Right lung (tissue), 10 donors: ENCODE measurements at places on chromosomes 16 and 17. TPM values are rescaled to one million over a fixed set of nuclear protein-coding genes. Genes with fewer than 3 reads are reported as not detected.
A peak's percentile ranks its signal among the peaks of the same experiment; 100 is the strongest.

DNA sequence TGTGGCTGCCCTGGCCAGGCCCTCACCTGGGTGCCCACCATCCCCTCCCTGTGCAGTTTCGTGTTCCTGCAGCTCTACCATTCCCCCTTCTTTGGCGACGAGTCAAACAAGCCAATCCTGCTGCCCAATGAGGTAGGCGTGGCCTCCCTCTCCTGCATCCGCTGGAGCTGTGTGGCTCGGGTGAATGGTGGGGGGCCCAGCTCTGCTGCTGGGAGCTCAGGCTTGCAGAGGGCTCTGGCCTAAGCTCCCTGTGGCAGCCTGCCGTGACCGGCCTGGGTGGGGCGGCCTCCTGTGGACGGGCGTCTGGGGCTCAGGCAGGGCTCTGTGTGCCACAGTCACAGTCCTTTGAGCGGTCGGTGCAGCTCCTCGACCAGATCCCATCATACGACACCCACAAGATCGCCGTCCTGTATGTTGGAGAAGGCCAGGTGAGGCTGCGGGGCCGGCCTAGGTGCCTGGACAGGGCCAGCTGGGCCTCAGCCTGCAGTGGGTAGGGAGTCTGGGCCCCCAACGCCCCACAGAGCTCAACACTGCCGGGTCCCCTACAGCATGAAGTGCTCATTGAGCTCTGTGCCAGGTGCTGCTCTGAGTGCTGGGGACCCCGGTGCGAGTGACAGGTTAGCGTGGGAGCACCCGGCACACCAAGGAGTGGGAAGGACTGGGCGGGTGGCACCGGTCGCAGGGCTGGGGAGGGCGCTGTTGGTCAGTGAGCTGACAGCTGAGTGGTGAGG lies 37.3 kb downstream of the TSC2 start:
- DNase-seq: no peak

DNA sequence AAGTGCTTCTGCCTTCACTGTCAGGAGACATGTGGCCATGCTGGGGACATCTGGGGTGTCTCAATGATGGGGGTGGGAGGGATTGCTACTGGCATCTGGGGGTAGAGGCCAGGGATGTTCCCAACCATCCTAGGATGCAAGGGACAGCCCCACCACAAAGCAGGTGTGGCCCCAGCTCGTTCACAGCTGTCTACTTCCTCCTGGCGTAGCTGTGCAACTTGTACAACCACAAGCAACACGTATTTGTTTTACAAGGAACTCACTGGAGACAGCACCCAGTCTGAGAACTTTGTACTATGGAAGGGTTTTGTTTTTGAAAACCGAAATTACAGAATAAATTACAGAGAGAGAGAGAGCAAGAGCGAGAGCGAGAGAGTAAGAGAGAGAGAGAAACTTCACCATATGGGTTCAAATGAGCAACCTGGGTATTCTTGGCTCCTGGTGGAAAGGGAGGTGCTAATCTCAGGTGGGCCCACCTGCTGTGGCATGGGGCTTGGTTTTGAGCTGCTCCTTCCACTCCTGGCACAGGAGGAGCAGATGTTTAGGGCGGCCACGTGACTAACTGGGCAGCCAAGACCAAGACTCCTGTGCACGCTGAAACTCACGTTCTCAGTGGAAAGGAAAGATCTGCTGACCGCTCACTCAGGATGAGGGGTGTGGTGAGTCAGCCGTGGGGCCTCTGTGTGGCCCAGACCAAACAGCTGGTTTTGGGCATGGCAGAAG lies 17.5 kb upstream of the TNFRSF13B start:
- no peak for DNase-seq

- no peak for DNase-seq
Measured at GRCh38 chr16:27441998-27442397, 40.0 kb downstream of the IL21R start.

- no peak for DNase-seq
Measured at GRCh38 chr17:74001145-74001544, 202.3 kb upstream of the RPL38 start.

DNA sequence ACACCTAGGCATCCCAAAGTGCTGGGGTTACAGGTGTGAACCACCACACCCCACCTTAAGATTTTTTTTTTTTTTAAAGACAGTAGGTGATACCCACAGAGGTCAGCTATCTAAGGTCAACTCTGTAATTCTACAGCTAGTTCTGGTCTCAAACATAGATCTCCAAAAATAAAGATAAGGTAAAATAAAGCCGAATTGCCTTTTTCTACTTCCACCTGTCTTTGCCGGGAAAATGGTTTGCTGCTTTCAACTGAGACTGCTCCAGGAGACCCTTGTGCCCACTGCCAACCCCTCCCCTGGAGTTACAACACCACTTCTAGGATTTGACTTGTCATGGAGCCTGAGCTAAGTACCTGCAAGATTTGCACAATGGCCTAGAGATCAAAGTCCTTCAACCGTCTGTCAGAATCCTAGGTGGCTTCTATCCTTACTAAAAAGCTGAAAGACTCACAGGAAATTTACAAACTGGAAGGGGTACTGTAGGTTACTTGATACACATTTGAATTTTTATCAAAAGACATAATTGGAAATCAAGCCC lies 4.7 kb upstream of the CNOT1 start:
- no peak for DNase-seq

GRCh38 chr16:64240586-64240985 lies 881.3 kb downstream of the CDH11 start:
- DNase-seq: no peak

DNA sequence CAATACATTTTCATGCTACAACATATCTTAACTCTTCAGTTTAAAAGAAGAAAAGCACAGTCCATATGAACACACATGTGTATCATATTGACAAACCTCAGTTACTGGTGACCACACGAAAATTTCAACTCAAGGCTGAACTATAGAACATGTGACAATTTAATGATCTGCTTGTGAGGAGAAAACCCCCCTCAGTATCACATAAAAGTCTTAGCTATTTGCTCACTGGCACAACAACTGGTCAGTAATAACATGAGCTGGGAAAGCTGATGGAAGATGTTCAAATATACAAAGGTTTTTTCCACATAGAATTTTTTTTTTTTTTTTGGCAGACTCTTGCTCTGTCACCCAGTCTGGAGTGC lies 19.5 kb downstream of the ZNF652 start:
- no peak for DNase-seq

DNA sequence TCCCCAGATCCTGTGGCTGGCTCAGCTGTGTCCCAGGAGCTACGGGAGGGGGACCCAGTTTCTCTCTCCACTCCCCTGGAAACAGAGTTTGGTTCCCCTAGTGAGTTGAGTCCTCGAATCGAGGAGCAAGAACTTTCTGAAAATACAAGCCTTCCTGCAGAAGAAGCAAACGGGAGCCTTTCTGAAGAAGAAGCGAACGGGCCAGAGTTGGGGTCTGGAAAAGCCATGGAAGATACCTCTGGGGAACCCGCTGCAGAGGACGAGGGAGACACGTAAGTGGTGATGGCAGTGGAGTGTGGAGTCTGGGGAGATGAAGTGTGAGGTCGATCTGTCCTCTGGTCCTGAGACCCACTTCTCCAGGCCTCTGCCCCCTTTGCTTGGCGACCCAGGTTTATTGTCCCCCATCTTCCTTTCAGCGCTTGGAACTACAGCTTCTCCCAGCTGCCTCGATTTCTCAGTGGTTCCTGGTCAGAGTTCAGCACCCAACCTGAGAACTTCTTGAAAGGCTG lies 585 bp downstream of the WRAP53 start:
- DNase-seq: no peak

DNA sequence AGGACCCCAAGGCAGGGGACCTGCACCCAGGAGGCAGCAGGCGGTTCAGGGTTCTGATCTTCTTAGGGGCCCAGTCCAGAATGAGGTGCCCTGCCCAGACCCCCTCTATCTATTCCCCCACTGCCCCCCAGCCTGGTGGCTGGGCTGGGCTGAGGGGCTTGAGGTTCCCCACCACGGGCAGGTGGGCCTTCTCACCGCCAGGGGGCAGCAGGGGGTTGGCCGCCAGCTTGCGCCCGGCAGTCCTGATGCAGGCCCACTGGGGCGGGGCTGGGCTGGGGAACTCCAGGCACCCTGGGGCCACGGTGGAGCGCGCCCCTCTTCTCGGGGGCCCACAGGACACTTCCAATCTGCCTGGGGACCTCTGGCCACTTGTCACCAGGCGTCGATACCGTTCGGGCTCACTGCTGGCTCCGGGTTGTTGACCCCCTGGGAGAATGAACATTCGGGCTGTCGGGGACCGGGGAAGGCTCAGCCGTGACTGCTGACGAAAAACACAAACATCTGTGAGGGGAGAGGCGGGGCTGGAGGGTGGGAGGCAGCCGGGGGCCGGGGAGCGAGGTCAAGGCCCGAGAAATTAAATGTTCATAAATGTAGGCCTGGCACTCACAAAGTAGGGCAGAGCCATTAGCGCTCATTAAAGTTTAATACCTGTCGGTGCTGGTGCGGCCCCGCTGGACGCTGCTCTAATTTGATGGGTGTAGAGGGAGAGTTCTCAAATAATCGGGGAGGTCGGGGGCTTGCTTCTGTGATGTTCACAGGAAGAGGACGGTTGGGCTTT lies 219.3 kb upstream of the GSE1 start:
- no peak for DNase-seq

DNA sequence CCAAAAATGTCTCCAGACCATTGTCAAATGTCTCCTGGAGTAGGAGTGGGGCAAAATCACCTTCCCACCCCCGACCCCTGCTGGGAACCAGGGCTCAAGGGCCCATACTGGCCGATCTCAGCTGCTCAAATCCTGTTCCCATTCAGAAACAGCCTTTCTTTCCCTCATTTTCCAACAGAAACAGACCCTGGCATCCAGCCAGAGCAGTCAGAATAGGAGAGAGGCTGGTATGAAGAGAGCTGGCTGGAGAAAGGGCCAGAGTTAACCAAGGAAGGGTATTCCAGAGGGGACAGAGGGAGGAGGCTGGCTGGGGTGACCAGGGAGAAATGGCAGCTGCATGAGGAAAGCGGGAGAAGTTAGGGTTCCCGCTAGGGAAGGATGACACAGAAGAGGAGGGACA lies 199.1 kb downstream of the XYLT1 start:
- DNase-seq: peak; percentile 68

DNA sequence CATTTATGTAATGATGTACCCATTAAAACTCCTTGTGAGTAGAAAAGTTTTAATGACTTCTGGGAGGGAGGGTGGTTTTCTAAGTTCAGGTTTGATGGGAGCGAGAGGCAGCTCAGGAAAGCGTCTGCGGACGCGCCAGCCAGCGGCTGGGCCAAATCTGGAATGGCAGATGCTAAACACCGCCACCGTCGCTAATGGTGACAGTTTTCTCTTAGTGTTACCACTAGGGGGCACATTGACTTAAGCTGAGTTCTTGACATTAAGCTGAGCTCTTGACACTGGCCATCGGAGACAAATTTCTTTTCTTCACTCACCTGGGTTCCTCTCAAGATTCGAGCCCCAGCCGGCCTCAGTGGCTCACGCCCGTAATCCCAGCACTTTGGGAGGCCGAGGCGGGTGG lies 6.7 kb downstream of the TRPV1 start:
- DNase-seq: no peak

HOXB5 gene
- 29.4 TPM for polyA plus RNA-seq

PPL gene
- polyA plus RNA-seq: 33.1 TPM

FA2H gene
- 4.7 TPM for polyA plus RNA-seq

KRT14 gene
- polyA plus RNA-seq: 0.87 TPM

SKAP1 gene
- 2.8 TPM for polyA plus RNA-seq

KRTAP4-9 gene
- polyA plus RNA-seq: not detected

EFCAB5 gene
- polyA plus RNA-seq: 2.1 TPM
